H1 (cell line): ENCODE measurements at places on chromosomes 1 and 21. TPM values are rescaled to one million over a fixed set of nuclear protein-coding genes. Genes with fewer than 3 reads are reported as not detected.

- no peaks in the 10 kb centered on the region for H3K36me3 ChIP-seq
- peaks cover 8% of the 10 kb centered on the region; the same call in 1 of the 2 replicates for H3K4me1 ChIP-seq
- peaks cover 54% of the 10 kb centered on the region for H3K27me3 ChIP-seq
- H3K4me3 ChIP-seq, result no peak overlapping the region
- no peak for DNase-seq
Observed at GRCh38 chr1:13517193-13517812, 3.5 kb upstream of the LRRC38 start.

PTGER3 gene
- total RNA-seq, result 0.82 and 1.2 TPM in 2 replicates

- no peak overlapping the region for H3K27ac ChIP-seq
- no peak for DNase-seq
- H3K36me3 ChIP-seq, result no peaks in the 10 kb centered on the region
- H3K27me3 ChIP-seq, result no peaks in the 10 kb centered on the region
- H3K4me1 ChIP-seq, result no peaks in the 10 kb centered on the region
Observed at GRCh38 chr1:63277195-63278192, 44.9 kb upstream of the FOXD3 start.

GRCh38 chr1:240516069-240516468, 95.9 kb downstream of the GREM2 start:
- no peak overlapping the region for H3K4me3 ChIP-seq
- H3K36me3 ChIP-seq, result no peaks in the 10 kb centered on the region
- H3K27ac ChIP-seq, result no peak overlapping the region
- no peak for DNase-seq

- H3K4me3 ChIP-seq, result no peak overlapping the region
- H3K4me1 ChIP-seq, result no peaks in the 10 kb centered on the region
- H3K27ac ChIP-seq, result no peak overlapping the region
- H3K27me3 ChIP-seq, result no peaks in the 10 kb centered on the region
- H3K36me3 ChIP-seq, result no peaks in the 10 kb centered on the region
Observed at GRCh38 chr1:191608367-191608766, 549.9 kb upstream of the RGS18 start.

DNA sequence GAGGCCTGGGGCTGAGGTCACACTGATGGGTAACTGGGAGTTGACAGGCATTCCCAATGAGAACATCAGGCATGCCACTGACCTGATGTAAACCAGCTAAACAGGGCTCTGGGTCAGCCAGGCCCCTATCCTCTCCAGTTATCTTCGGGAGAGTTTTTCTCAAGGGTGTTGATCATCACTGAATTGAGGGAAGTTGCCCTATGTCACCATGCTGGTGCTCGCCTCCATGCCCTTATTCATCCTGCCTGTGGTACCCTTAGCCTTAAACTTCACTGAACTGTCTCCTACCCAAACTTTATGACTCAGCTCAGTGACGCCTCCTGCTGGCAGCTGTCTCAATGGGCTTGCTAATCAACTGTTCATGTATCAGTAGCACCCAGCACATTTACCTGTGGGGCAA, 80.7 kb upstream of the TNR start:
- H3K4me3 ChIP-seq, result no peak overlapping the region
- no peaks in the 10 kb centered on the region for H3K27me3 ChIP-seq
- H3K27ac ChIP-seq, result no peak overlapping the region
- DNase-seq, result peak; percentile 50
- H3K4me1 ChIP-seq, result no peaks in the 10 kb centered on the region

- H3K36me3 ChIP-seq, result peaks cover 29% of the 10 kb centered on the region
- H3K27me3 ChIP-seq, result no peaks in the 10 kb centered on the region
- no peak for DNase-seq
- peaks cover 4% of the 10 kb centered on the region; the same call in 1 of the 2 replicates for H3K4me1 ChIP-seq
Observed at GRCh38 chr1:54220004-54220811, 20.2 kb downstream of the MRPL37 start.

PLEKHA6 gene
- 17.0 and 20.2 TPM in 2 replicates for total RNA-seq

- H3K36me3 ChIP-seq, result no peaks in the 10 kb centered on the region
- H3K27me3 ChIP-seq, result no peaks in the 10 kb centered on the region
- H3K4me3 ChIP-seq, result no peak overlapping the region
- no peaks in the 10 kb centered on the region for H3K4me1 ChIP-seq
- H3K27ac ChIP-seq, result no peak overlapping the region
Observed at GRCh38 chr1:177589166-177589565, 380.7 kb downstream of the SEC16B start.

NEGR1 gene
- 1.2 and 1.3 TPM in 2 replicates for total RNA-seq

RAB13 gene
- total RNA-seq, result 157 TPM in 2 replicates

GJA8 gene
- total RNA-seq, result not detected in 2 replicates

DNA sequence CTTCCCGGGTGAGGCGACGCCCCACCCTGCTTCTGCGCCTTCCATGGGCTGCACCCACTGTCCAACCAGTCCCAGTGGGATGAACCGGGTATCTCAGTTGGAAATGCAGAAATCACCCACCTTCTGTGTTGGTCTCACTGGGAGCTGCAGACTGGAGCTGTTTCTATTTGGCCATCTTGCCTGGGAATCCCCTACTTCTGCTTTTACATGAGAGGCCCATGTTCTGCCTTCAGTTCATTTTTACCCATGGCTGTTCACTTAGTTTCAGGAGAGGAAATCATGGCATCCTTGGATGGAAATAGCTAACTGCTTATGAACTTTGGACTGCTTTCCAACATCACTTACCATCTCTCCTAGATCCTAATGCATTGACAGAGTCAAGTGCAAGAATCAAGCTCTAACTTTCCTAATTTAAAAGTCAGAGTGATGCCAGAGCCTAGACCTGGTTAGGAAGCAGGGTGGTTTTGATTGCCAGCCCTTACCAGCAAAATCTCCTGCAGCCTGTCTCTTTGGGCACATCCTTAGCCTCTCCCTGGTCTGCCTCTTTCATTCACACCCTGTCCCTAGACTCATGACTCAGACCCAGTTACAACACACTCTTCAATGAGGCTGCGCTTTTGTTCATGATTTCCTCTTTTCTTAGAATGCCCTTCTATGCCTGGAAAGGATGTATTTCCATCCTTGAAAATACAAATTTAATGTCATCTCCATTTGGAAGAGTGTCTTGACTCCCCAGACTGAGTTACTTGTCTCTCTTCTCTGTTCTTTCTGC, 137.2 kb downstream of the KCTD3 start:
- no peak overlapping the region for H3K4me3 ChIP-seq
- DNase-seq, result no peak
- no peaks in the 10 kb centered on the region for H3K4me1 ChIP-seq
- H3K27ac ChIP-seq, result no peak overlapping the region

GRCh38 chr1:203177470-203178039, 1.9 kb upstream of the MYBPH start:
- H3K27ac ChIP-seq, result no peak overlapping the region
- H3K36me3 ChIP-seq, result no peaks in the 10 kb centered on the region
- no peak overlapping the region for H3K4me3 ChIP-seq
- DNase-seq, result no peak
- no peaks in the 10 kb centered on the region for H3K27me3 ChIP-seq
- no peaks in the 10 kb centered on the region; the same call in 1 of the 2 replicates for H3K4me1 ChIP-seq

- H3K27ac ChIP-seq, result no peak overlapping the region
- no peak overlapping the region for H3K4me3 ChIP-seq
- no peaks in the 10 kb centered on the region for H3K4me1 ChIP-seq
- no peaks in the 10 kb centered on the region for H3K27me3 ChIP-seq
Observed at GRCh38 chr1:61270107-61270506, 187.7 kb downstream of the NFIA start.

TSPAN1 gene
- total RNA-seq, result not detected in 2 replicates

GRCh38 chr1:234871710-234872271, 256.8 kb downstream of the TOMM20 start:
- H3K4me1 ChIP-seq, result no peaks in the 10 kb centered on the region
- no peaks in the 10 kb centered on the region for H3K36me3 ChIP-seq
- no peak for DNase-seq
- H3K27me3 ChIP-seq, result no peaks in the 10 kb centered on the region
- no peak overlapping the region for H3K27ac ChIP-seq

DNA sequence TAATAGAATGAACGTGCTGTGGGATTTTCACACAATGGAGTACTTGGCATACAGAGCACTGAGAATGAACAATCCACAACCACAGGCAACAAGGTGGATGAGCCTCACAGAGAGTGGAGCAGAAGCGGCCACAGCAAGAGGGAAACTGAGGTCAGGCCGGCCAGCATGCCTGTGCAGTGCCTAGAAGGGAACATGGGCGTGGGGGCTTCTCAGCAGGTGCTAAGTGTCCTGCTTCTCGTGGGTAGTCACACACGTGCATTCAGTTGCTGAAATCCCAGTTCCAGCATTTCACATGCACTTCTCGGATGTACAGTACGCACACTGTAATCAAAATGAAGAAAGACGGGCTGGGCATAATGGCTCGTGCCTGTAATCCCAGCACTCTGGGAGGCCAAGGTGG, 33.1 kb downstream of the WDR4 start:
- H3K4me3 ChIP-seq, result no peak overlapping the region
- no peaks in the 10 kb centered on the region for H3K4me1 ChIP-seq
- peaks cover 25% of the 10 kb centered on the region; the same call in 1 of the 2 replicates for H3K36me3 ChIP-seq
- H3K27ac ChIP-seq, result no peak overlapping the region
- H3K27me3 ChIP-seq, result no peaks in the 10 kb centered on the region

DNA sequence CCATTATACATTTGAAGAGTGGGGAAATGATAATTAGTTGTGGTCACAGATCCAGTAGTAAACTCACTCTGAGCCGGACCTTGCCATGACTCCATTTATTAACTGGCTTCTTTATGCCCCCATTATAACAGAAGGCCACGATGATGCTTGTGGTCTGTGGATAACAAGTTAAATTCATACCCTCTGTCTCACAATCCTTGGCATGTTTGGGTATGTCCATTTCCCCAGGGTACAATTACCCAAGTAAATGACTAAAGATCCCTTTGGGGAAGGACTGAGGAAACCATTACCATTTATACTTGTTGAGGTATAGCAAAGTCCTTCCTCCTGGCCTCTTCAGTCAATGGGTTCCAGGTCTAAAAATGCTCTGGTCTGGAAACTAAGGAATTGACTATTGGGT, 7.3 kb upstream of the USP1 start:
- H3K27me3 ChIP-seq, result no peaks in the 10 kb centered on the region
- no peak overlapping the region for H3K4me3 ChIP-seq
- H3K27ac ChIP-seq, result no peak overlapping the region
- DNase-seq, result no peak

- no peak for DNase-seq
- peak overlapping the region; percentile 43; the same call in 1 of the 2 replicates for H3K27ac ChIP-seq
- H3K4me1 ChIP-seq, result peaks cover 31% of the 10 kb centered on the region
- peak overlapping the region; percentile 19; the same call in 1 of the 2 replicates for H3K4me3 ChIP-seq
- H3K27me3 ChIP-seq, result no peaks in the 10 kb centered on the region; the same call in 1 of the 2 replicates
- no peaks in the 10 kb centered on the region for H3K36me3 ChIP-seq
Observed at GRCh38 chr1:234969581-234970400, 158.8 kb downstream of the TOMM20 start.

DNA sequence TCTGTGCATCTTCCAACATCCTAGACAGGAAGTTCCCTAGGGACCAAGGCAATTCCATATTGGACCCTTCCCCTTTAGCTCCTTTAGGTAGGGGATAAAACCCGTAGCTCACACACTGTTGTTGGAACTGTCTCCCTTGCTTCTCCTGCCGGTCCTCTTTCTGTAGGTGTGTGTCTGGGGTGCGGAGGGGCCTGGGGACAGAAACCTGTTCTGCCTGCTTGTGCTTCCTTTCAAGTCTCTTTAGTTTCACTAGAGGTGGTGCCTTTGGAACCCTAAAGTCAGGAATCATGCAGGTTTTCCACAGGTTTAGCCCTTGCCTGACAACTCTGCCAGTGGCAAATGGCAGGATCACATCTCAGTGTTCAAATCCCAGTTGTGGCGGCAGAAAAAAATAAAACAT, 74.6 kb upstream of the PTGFRN start:
- peaks cover 8% of the 10 kb centered on the region for H3K4me1 ChIP-seq
- H3K36me3 ChIP-seq, result no peaks in the 10 kb centered on the region
- no peaks in the 10 kb centered on the region for H3K27me3 ChIP-seq
- H3K4me3 ChIP-seq, result no peak overlapping the region
- no peak overlapping the region for H3K27ac ChIP-seq

- H3K4me3 ChIP-seq, result no peak overlapping the region
- H3K27ac ChIP-seq, result no peak overlapping the region
- no peaks in the 10 kb centered on the region for H3K4me1 ChIP-seq
Observed at GRCh38 chr1:7103361-7103782, 318.1 kb downstream of the CAMTA1 start.

DNA sequence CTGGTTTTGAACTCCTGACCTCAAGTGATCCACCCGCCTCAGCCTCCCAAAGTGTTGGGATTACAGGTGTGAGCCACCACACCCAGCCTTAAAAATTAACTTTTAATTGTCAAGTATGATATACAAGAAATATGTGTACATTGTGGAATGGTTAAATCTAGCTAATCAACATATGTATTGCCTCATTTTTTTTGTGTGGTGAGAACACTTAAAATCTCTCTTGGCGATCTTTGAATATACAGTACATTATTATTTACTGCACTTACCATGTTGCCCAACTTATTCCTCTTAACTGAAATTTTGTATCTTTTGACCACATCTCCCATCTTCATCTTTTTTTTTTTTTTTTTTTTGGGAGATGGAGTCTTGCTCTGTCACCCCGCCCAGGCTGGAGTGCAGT, 23.3 kb downstream of the THRAP3 start:
- no peaks in the 10 kb centered on the region for H3K4me1 ChIP-seq
- H3K27me3 ChIP-seq, result no peaks in the 10 kb centered on the region
- H3K27ac ChIP-seq, result no peak overlapping the region
- no peak for DNase-seq
- no peaks in the 10 kb centered on the region; the same call in 1 of the 2 replicates for H3K36me3 ChIP-seq

DNA sequence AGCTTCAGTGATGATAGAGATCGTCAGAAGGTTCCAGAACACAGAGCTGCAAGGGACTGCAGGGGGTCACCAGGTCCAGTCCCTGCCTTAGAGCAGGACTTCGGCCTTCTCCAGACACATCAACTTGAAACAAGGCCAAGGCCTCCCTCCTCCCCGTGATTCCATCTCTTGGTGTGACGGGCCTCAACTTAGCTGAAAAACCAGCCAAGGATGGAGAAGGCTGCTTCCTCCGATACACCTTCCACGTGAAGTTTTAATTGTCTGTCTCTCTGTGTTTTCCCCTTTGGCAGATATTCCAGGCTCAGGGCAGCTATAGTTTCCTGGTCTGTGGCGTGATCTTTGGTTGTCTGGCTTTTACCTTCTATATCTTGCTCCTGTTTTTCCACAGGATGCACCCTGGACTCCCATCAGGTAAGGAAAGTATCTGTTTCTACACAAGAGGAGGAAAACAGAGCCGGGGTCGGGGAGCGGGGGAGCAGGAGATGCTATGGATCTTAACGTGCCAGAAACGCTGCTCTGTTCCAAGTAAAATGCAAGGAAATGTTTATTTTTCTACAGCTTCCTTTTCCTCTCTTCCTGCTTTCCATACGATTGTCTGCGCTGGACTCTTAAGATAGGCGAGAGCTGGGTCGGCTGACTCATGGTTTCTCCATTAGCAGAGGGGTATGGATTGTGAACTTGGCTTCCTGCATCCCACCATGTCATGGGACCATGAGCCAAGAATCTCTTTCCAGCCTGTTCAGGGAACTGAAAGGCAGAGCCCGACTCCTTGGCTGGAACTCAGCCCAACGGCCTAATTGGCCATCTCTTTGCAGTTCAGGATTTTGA, 32.8 kb downstream of the ELK4 start:
- no peak overlapping the region for H3K4me3 ChIP-seq
- no peak for DNase-seq
- H3K4me1 ChIP-seq, result no peaks in the 10 kb centered on the region

GRCh38 chr1:197451381-197451780, 183.3 kb downstream of the CRB1 start:
- no peaks in the 10 kb centered on the region for H3K4me1 ChIP-seq
- H3K4me3 ChIP-seq, result no peak overlapping the region
- DNase-seq, result no peak
- no peaks in the 10 kb centered on the region for H3K36me3 ChIP-seq
- no peak overlapping the region for H3K27ac ChIP-seq

OR2T2 gene
- not detected in 2 replicates for total RNA-seq

GRCh38 chr1:90616395-90616794, 100.7 kb downstream of the BARHL2 start:
- no peak overlapping the region for H3K27ac ChIP-seq
- no peak overlapping the region for H3K4me3 ChIP-seq
- peaks cover 8% of the 10 kb centered on the region; the same call in 1 of the 2 replicates for H3K4me1 ChIP-seq
- no peaks in the 10 kb centered on the region for H3K27me3 ChIP-seq
- peak; percentile 69 for DNase-seq
